ENCODE measurements at places on chromosomes 6 and 20.

GRCh38 chr6:167113935-167114910, 8.7 kb upstream of the CCR6 start:
- DNase-seq = no peak

GRCh38 chr6:163883984-163884383, 469.5 kb downstream of the QKI start:
- no peak for DNase-seq

- no peak for DNase-seq
Measured at GRCh38 chr6:118403036-118403435, 145.1 kb upstream of the PLN start.

DNA sequence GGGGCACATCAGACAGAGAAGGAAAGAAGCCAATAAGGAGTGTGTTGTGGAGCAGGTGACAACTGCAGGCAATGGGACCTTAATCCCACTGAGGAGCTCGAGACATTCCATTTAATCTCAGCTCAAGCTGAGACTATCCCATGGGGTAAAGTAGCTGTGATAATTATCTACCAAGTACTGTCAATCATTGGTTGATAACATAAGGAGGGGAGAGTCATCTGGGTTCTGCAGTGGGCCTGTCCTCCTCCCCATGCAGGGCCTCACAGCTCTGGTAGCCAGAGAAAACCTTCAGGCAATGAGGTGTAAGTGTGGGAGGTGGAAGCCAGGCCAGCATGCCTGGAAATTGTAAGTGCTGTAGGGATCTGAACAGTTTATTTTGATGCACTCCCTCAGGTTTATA, 375.0 kb upstream of the ARID1B start:
- DNase-seq = no peak

DNA sequence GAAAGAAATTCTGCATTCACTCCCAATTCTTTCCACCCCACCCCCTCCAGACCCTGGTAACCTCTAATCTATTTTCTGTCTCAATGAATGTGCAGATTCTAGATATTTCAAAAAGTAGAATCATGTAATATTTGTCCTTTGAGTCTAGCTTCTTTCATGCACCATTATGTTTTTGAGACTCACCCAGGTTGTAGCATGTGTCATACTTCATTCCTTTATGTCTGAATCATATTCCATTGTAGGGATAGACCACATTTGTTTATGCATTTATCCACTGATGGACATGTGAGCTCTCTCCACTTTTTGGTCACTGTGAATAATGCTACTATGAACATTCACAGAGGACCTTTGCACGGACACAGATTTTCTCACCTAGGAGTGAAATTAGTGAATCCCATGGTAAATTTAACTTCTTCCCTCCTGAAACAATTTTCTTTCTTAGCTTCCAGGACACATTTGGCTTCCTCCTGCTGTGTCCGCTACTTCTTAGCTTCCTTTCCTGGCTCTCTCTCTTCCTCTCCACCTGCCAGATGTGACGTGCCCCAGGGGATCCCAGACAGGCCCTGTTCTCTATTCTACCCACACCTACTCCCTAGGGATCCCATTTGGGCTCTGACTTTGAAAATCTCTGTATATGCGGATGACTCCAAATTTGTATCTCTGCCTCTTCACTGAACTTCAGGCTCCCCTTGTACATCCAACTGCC, 24.1 kb upstream of the ARFGEF2 start:
- peak; percentile 85 for DNase-seq

DNA sequence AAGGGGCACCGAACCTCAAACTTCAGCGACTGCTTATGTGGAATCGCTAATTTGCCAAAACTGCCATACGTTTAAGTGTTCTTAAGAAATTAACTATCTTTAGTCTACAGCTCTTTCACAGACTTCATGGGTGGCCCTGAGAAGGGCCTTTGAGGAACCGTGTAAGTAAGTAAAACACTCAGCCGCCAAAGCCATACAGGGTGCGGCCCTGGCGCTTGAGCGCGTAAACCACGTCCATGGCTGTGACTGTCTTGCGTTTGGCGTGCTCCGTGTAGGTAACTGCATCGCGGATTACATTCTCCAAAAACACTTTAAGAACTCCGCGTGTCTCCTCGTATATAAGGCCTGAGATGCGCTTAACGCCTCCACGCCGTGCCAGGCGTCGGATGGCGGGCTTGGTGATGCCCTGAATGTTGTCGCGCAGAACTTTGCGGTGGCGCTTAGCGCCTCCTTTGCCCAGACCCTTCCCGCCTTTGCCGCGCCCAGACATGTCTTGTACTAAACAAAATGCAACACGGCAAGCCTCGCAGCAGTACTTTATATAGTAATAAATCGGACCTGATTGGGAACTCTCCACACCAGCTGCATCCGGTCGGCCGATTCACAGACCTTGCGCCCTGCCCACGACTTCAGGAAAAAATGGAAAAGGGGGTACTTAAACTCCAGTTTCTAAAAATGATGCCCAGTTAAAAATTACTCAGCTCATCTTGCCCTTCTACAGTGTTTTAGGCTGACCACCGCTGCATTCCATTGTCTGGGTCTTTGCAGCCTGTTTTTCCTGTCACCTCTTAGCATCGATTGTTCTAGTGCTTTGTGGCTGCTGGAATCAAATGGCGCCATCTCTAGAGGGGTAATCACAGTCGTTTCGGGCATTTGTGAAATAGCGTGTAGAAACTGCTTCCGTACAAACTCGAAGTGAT, 38.9 kb downstream of the OR2B2 start:
- DNase-seq = peak; percentile 6

DNA sequence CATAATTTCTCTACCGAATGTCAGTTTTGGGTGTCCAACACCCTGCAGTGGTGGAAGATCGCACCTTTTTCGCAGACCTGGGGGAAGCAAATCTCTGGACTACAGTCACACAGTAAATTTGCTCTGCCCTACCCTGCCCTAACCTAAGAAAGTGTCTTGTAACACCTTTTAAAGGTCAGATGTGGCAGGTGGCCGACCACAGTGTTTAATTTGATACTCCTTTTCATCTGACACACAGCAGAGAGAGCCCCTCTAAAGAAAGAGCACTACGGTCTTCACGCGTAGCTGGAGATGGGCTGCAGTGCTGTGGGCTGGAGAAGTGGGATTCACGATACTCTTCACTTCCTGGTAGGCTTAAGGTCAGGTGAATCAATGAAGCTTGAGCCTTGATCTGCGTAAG, 109.9 kb downstream of the TMEM242 start:
- DNase-seq = no peak

- DNase-seq = no peak
Measured at GRCh38 chr20:15380770-15381169, 1043.4 kb upstream of the FLRT3 start.

DNA sequence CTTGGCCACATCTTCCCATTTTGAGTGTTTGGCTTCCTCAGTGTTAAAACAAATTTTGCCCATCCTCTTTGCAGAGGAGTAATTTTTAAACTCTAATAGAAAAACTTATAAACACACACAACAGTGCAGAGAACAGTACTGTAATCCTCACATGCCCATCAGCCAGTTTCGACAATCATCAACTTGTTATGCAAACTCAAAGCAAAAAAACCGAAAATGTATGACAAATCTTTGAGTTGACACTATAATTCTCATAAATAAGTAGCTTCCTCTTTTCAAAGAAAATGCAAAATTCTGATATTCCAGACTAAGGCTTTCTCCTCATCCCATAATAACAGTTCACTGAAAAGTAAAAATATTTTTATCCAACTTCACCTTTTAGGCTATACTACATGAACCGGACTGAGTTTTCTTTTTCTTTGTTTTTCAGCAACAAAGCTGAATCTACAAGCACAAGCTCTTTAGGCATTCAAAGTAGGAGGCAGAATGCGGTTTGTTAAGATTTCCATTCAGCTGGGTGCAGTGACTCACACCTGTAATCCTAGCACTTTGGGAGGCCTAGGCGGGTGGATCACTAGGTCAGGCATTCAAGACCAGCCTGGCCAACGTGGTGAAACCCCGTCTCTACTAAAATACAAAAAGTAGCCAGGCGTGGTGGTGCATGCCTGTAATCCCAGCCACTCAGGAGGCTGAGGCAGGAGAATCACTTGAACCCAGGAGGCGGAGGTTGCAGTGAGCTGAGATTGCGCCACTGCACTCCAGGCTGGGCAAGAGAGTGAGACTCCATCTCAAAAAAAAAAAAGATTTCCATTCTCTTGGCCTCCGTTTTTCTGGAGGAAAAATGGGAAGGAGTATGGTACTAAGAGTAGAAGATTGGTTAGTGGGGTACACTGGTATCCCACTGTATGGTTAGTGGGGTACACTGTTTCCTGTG, 74.8 kb downstream of the GCNT2 start:
- no peak for DNase-seq

DNA sequence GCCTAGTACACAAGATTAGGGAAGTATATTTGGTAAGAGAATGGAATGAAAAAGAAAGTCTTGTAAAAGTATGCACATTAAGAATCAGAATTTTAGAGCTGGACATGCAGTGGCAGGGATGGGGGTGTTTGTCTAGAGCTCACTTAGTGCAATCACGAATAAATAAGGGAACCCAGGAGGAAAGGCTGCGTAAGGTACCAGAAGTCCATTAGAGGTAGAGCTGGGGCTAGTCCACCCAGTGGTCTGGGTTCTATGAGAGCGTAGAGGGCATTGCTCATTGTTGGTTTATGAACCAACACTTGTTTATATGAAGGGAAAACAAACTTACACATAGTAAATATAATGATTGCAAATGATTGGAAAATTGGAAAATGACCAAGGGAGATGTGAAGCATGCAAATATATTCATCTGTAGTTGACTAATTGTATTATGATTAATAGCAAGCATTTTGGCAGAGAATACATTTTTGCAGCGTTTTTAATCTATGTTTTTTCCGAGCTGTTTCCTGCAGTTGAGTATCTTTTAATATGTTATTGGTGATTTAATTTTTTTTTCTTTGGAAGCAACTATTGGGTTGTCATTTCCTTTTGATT, 3.2 kb downstream of the CDC40 start:
- DNase-seq = no peak

GRCh38 chr6:144543006-144543871, 258.1 kb downstream of the UTRN start:
- no peak for DNase-seq

Measured in NCI-H226 (cell line).